ENCODE measurements at places on chromosomes 12 and 14.

- DNase-seq = no peak
Observed at GRCh38 chr12:128305336-128305892, 38.4 kb downstream of the TMEM132C start.

- DNase-seq = no peak
Observed at GRCh38 chr12:65279369-65280112, 1.1 kb downstream of the MSRB3 start.

DNA sequence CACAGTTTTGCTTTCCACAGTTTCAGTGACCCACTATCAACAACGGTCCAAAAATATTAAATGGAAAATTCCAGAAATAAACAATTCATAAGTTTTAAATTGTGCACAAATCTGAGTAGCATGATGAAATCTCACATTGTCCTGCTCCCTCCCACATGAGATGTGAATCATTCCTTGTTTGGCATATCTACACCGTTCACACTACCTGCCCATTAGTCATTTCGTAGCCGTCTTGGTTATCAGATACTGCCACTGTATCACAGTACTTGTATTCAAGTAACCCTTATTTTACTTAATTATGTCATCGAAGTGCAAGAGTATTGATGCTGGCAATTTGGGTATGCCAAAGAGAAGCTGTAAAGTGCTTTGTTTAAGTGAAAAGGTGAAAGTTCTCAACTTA, 145.3 kb downstream of the SLC5A8 start:
- DNase-seq = no peak

GRCh38 chr12:51593539-51593938, 2.5 kb downstream of the SCN8A start:
- peak; percentile 6 for DNase-seq

DNA sequence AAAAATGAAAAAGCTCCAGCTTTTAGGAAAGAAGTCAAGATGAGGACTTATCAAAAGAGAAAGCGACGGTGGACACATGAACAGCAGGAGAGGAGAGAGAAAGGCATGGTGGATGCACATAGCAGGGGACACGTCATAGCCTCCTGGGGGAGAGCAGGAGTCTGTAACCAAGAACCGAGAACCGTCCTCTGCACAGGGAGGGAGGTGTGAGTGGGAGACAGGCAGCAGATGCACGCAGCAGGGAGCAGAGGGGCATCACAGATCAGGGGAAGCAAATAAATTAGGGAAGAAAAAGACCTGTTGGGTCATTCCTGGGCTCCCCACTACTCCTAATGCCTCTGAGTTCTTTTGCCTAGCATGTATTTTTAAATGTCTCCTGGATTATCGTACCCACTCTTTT, 138.1 kb upstream of the RMST start:
- DNase-seq = no peak

DNA sequence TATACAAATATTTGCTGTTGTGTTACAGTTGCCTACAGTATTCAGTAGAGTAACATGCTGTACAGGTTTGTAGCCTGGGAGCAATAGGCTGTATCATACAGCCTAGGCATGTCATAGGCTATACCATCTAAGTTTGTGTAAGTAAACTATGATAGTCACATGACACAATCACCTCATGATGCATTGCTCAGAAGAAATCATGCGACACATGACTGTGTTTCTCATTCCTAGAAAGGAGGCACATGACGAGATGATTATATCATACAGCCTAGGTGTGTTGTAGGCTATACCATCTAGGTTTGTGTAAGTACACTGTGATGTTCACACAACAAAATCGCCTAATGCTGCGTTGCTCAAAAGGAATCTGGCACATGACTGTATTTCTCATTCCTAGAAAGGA, 31.9 kb downstream of the NOPCHAP1 start:
- no peak for DNase-seq

All from GDM1 (cell line).